ENCODE measurements at places on chromosomes 1 and 21.

DNA sequence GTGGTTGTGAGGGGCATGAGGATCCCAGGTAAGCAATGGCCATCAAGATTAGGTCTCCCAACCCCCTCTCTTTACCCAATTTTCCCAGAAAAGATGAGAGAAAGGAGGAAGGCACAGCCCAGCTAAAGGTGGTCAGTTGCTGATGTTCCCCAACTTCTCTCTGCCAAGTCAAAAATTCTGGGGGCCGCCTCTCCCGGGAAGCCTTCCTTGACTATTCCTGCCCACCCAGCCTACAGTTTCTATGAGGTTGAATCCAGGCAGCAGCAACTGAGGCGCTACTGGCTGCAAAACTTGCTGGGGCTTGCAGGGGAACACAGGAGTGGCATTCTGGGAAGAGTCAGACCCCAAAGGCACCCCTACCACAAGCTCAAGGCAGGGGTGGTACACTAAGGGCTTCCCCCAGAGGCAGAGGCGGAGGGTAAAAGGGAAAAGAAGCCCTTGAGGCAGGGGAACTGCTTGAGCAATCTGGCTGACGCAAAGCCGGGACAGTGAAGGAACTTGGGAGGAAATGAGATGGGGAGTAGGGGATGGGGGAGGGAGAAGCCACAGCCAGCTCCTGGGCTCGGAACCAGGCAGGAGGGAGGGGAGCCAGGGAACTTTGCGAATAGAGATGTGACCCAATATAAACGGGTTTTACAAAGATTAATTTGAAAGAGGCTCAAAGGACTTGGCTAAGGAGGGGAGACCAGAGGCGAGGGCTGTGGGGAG lies 31.2 kb downstream of the SDC3 start:
- no peak for DNase-seq

DNA sequence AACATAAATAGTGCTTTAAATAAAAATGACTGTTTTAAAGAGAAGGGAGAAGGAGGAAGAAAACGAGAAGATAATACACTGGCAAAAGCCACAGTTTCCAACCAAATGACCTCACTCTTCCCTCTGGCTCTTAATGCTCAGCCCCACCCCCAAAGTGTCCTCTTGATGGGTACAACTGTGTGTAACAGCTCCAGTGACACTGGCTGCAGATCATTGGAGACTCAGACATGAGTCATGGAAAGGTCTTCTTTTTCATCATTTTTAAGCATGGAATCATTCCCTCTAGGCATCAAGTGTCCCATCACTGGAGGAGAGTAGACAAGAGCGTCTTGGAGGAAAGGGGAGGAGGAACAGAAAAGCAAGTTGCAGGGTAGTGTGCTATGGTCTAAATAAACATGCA lies 333.0 kb downstream of the PAPPA2 start:
- no peak for DNase-seq

- DNase-seq: no peak
These were observed 6.2 kb downstream of the CORT start for GRCh38 chr1:10456048-10456447.

DNA sequence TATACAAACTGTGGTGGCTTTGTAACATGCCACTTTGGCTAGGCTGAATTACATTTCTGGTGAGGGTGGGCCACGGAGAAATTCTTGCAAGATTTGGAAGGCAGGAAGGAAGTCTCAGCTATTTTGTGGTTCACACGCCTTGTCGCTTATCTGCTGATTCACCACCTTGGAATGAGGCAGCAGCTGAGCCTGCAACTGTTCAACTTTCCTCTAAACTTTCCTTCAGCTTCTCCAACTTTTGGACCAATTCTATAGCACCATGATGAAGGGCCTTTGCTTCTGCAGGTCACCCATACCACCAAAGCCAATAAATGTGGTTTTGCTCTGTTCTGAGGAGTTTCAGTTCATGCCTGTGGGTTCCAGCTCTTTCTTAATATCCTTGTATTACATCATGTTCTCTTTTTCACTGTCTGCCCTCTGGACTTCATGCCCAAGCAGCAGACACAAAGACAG lies 337.6 kb upstream of the SNX7 start:
- DNase-seq: no peak

DNA sequence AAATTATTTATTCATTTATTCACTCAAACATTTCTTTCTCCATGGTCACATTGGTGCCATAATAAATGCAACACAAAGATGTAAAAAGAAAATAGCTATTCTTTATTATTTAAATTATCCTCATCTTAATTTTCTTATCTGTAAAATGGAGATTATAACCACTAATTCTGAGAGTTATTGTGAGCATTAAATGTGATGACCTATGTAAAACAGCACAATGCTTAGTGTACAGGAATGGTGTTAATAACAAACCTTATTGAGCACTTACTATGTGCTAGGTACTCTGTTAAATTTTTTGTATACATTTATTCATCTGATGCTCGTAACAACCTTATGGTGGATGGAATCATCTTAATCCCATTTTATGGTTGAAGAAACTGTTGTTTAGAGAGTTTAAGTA lies 84.6 kb downstream of the NTMT2 start:
- DNase-seq: no peak

DNA sequence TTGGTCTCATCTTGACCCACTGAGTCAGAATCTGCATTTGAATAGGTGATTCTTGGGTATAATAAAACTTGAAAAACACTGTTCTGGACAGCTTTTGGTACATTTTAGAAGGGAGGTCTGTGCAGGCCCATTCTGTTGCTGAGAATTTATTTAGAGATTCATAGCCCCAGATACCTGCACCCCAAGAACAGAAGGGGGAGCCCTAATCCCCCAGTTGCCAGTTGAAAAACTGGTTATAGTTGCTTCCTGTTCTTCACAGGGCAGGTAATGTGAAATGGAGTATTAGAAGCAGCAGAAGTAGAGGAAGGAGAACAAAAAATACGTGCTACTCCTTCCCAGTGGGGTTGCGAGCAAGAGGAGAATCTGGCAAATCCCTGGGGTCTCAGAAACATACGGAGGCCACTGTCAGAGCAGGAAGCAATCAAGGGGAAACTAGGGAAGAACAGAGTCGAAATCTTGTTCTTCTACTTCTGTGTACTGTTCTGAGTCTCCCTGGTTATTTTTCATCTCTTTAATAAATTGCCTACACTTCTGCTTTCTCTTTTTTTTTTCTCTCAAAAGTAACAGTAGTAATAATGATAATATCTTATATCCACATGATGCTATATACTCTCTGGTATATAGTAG lies 4.6 kb upstream of the CLCA2 start:
- peak; percentile 5 for DNase-seq

DNA sequence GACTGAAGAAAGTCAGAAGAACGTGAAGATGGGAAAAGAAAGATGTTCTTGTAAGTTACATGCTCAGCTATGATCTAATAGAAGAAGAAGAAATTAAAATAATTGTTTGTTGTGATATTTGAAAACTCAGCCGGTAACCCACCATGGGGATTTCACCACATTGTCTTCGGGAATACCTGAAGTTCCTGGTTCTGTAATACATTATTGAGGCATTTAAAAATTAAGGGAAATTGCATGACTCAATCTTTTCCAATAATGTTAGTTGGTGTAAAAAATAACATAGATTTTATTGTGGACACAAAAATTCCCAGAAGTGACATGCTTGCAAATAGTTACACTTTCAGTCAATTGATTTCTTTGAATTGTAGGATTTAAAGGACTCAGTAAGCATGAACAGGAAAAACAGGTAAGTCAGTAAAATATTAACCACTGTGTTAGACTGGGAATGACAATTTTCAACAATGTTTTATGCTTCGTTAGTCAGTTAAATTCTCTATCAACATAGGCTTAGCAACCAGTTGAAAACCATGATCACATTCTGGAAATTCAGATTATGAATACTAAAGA lies 745.1 kb downstream of the LTN1 start:
- DNase-seq: no peak

DNA sequence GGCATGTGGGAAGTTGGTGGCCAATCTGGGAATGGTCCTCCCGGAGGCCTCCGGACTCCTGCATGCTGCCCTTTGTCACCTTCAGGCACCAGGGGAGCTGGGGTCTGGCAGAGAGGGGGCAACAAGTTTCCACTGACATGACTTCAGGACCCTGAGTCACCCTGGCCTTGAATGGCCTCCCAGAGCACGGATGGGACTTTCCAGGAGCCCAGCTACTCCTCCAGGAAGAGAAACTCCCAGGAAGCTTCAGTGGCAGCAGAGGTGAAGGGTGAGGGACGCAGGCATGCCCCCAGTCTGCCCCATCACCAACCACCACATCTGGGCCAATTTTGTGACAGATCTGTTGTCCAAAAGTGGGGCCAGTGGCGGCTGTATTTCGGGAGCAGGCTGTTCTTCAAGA lies 55.9 kb upstream of the WASF2 start:
- no peak for DNase-seq

- no peak for DNase-seq
These were observed 132.2 kb downstream of the CLIC6 start for GRCh38 chr21:34800797-34801518.

- peak; percentile 61 for DNase-seq
These were observed 64.2 kb downstream of the TCP10L start for GRCh38 chr21:32520875-32521735.

DNA sequence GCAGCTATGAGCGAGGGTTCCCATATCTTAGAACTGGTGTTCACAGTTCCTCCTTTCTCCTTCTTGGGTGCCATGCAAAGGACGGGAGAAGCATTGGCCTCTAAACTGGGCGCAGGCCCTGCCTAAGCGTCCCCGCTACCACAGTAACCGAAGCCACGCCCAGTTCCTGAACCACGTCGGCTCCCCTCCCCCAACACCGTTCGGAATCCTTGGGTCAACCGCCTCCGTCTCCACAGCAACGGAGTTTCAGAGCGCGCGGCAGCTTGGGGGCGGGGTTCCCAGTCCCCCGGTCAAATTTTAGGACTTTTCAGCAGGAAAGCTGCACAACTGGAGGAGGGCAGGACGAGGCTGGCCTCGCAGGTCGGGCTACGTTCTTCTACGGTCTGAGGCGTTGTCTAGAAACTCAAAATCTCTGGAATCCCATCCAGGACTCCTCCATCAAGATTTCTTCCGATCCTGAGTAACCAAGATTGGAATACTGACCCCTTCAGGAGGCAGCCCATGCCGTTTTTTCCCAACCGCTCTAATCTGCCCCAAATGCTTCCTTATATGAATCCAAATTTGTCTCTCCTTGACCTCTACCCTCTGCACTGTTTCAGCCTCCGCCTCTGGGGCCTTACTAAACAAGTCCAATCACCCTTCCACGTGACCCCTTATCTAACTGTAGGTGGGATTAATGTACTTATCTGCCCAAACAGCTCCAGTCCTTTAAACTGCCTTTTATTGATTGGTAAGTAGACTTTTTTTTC lies at the start of gene SPAG17:
Gene SPAG17 (minus strand): TSS at position 145 of the 749 bp plus-strand sequence. CDS start 71 bp downstream, at position 74.
- DNase-seq: peak; percentile 78

GRCh38 chr1:224432672-224433040 lies 1.9 kb downstream of the WDR26 start:
- DNase-seq: peak; percentile 32

- DNase-seq: no peak
These were observed 93.0 kb upstream of the PLPPR4 start for GRCh38 chr1:99171184-99171813.

- no peak for DNase-seq
These were observed 22.1 kb upstream of the EYA3 start for GRCh38 chr1:28110555-28110954.

DNA sequence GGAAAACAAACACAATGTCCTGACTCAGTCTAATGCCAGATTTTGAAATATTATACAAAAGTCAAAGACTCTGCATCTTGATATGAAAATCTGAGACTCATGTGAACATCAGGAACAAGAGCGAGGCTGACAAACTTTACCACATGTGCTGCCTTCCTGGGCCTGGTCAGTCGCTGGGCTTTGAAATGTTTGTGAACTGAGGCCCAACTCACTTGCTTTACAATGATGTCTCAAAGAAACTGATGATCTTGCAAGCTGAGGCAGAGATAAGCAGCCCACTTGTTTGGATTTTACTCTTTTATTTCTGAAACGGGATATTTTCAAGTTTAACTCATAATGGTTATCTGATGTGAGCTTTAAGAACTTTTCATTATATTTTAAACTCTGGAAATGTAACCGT lies 2.1 kb downstream of the BCAR3 start:
- DNase-seq: no peak

- no peak for DNase-seq
These were observed 1024.8 kb downstream of the PLA2G4A start for GRCh38 chr1:187853505-187853904.

- no peak for DNase-seq
These were observed 459.3 kb upstream of the ADAMTS5 start for GRCh38 chr21:27426196-27426595.

DNA sequence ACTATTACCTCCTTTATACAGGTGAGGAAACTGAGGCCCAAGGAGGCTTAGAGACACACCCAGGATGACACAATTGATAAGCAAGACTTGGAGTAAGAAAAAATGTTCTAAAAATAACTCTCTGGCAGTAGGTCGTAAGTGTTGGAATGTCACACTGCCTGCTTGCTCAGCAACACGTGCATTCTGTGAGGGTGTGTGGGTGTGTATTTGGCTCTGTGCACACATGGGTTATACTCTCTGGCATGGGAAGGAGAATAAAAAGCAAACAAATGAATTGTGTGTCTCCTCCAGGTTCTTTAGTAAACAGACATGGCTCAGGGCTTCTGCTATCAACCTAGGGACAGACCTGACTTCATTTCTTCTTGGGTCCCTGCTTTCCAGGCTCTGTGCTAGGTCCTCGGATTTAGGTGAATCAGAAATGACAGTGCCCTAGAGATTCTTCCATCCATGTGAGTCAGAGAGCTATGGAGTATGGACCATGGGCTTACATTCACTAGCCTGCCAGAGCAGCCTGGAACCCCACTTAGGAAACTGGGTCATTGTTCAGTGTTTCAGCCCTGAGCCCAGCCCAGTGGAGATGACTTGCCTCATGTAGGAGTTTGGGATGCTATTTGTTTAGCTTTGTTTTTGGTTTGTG lies 72.4 kb downstream of the ELAVL4 start:
- no peak for DNase-seq

GRCh38 chr1:182227864-182228547 lies 163.6 kb downstream of the GLUL start:
- DNase-seq: no peak

- DNase-seq: no peak
These were observed 118.2 kb upstream of the ADGRL2 start for GRCh38 chr1:81682490-81682889.

- no peak for DNase-seq
These were observed 1.9 kb downstream of the DMRTA2 start for GRCh38 chr1:50421366-50421748.

DNA sequence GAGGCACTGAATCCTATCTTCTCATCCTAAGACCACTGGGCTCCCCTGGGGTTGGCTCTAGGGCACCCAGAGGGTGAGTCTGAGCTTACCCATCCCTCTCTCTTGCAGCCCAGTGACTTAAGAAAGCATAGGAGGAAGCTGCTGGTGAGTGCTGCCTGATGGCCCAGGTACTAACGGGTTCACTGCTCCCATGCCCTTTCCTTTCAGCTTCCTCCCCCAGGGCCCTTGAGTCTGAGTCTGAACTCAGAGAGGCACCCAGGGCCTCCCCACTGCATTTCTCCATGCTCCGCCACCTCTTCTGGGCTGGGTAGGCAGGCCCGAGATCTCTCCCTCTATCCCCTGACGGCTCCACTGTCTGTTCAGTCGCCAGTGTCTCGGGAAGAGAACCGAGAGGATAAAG lies 29.7 kb downstream of the PPFIA4 start:
- DNase-seq: no peak
